ENCODE measurements at places on chromosomes 4 and X. TPM values are rescaled to one million over a fixed set of nuclear protein-coding genes. Genes with fewer than 3 reads are reported as not detected.

The FGG gene
- total RNA-seq = not detected

DNA sequence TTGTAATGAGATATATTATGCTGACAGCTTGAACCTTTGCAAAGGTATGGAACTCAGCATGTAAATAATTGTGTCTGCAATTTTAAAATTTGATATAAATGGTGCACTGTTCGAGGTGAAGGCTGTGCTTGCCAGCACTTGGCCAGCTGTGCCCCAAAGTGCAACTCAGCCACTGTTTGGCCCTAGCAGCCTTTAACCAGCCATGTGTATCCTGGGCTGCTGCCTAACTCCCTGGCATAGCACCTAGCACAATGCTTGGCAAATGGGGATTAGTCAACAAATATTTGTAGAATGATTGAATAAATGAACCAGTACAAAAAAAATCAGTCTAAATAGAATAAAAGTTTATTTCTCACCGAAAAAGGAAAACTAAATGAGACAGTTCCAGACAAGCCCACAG lies 83.8 kb upstream of the ZIC3 start:
- no peak for DNase-seq

GRCh38 chr4:155039162-155039561 lies 169.3 kb upstream of the NPY2R start:
- DNase-seq = no peak

GRCh38 chr4:71415491-71415890 lies 76.7 kb downstream of the SLC4A4 start:
- no peak for DNase-seq

The ADH1C gene
- not detected for total RNA-seq

The GPRASP1 gene
- 97.7 TPM for total RNA-seq

DNA sequence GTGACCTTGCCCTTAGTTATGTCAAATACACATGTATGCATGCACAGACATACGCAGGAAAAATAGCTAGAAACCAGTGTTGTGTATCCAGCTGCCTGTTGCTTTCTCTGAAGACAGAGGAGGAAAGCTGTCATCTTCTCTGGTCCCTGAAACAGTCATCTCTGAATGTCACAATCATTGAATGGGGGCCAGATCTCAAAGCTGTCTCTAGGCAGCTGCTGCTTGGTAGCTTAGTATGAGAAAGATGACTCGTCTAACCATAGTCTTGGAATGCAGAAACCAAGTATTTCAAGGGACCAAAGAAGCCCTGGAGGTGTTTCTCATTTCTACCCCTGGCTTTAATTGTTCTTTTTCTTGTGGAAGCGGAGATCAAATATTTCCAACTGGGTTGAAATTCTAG lies 4.0 kb downstream of the GRIA3 start:
- no peak for DNase-seq

- peak; percentile 28 for DNase-seq
These were observed 131.4 kb downstream of the TRAM1L1 start for GRCh38 chr4:116953947-116954346.

DNA sequence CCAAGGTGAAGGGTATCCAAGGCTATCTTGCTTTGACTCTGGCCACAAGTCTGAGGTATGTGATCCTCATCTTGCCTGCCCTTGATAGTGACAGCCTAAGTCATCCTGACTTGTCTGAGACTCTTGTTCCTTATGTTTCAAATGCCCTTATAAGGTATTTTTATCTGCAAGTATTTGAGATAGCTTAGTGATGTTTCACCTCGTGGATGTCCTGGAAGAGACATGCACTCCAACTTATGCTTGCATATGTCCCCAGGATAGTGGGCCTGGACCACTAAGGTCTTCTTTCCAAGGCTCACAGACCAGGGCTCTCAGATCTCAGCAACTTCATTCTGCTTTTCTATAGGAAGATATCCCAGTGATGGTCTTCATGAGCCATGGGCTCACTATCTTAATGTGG lies 120.5 kb upstream of the WDR1 start:
- DNase-seq = no peak

DNA sequence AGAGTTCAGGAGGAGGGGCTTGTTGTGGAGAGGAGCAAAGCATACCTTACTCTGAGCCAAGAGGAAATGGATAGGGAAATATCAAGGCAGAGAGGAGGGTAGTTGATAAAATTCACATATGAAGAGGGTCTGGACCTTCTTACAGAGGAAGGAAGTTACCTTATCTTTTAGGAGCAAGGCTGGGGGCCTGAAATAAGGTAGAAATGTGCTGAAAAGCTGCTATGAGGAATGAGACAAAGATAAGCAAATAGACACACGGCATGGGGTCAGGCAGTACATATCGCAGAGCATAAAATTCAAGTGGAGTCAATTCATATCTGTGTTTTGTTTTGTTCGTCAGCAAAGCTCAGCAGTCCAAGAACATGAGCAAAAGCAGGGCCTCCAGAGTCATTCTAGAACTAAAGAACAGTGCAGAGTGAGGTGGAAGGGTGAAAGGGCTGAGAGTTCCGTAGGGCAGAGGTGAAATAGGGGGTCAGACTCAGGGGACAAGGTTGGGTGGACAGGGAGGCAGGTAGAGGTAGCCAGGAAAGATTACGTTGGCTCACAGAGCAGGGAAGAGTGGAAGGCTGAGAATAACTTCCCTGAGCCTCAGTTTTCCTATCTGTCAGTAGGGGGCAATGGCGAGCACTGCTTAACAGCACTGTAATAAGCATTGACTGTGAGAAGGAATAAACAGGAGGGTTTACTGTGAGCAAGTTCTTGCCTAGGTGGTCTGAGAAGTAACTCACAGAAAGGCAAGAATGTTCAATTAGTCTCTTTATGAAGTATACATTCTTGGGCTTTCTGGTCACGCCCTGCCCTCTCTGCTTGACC lies 9.2 kb downstream of the VSIG4 start:
- no peak for DNase-seq

- DNase-seq = no peak
These were observed 113.5 kb downstream of the TSPAN5 start for GRCh38 chr4:98544818-98545414.

DNA sequence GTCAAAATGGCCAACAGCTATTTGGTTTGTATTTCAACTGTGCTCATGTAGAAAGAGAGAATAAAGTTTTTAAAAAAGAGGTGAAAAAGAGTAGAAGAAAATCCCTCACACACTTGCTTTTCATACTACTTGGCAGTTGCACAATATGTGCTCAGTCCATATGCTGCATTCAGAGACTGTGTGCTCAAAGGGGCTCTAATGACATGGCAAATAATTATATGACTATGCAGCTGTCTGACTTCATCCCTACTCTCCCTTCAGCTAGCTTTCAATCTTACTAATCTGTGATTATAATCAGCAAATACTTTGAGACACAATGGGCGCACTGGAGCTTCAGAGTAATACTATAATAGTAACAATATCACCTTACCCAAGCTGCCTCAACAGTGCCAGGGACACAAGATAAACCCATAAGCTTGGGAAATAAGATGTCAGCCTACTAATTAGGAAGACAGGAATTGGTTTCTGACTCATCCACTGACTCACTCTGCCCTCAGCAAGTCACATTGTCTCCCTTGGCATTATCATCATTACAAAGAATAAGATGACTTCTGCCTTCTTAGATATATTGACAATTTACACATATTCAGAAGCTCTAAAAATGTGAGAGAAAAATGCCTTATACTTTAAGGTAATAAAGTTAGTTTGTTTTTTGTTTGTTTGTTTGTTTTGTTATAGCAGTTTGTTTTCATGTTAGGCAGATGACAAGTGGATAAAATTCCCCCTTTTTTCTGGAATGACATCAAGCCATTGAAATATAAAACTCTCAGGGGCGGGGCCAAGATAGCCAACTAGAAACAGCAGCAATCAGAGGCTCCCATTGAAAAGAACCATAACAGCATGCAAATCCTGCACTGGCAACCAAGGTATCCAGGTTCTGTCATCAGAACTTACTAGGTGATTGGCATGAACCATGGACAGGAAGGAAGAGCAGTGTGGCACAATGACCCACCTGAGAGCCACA lies 311.6 kb downstream of the FAM133A start:
- no peak for DNase-seq

The TCEAL2 gene
- 74.2 TPM for total RNA-seq

The CT55 gene
- 0.45 TPM for total RNA-seq

The UCP1 gene
- total RNA-seq = not detected

The EMCN gene
- 16.9 TPM for total RNA-seq

The SHOX gene
- 0.11 TPM for total RNA-seq

DNA sequence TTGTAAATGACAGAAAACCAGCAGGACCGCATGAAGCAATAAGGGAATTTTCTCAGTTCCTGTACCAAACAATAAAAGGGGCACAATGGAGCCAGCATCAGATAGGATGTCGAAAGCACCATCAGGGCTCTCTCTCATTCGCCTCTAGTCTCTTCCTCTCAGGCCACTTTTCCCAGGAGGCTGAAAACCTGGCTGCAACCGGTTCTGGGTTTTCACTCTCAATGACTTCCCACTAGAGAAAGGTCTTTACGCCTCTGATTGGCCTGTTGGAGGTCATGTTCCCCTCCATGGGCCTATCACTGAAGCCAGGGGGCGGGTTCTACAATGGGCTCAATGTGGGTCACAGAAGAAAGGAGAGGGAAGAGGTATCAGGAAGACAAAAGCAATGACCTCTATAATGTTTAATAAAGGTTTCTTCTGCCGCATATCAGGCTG lies 29.3 kb downstream of the ZNF827 start:
- DNase-seq = peak; percentile 49

The CSN2 gene
- total RNA-seq = not detected

GRCh38 chr4:55668449-55668848 lies 32.4 kb upstream of the NMU start:
- no peak for DNase-seq

DNA sequence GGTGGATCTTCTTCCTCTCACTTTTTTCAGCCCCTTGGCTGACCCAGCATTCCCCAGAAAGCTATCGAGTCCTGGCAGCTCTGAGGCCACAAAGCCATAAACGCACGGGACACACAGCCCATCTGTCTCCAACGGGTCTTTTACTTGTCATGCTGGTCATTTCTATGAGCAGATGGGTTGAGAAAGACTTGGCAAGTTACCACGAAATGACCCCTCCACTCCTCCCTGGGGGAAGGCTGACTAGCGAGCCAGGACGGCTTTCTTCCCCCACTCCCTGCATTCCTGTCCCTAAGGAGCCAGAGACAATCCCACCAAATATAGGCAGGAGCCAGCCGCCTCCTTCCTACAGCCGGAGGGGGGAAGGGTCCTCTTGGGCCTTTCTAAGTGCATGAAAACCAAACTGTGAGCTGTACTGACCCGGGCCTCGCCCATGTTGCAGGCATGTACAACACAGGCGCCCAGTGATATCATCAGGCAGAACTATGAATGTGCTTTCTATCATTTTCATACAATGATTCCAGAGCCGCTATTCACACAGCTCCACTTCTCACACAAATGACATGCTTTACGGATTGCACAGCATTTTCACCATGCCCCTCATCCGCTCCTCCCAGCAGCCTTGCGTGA lies 28.6 kb downstream of the AFAP1 start:
- no peak for DNase-seq

The CT45A5 gene
- total RNA-seq = not detected

The FSTL5 gene
- total RNA-seq = 13.3 TPM

DNA sequence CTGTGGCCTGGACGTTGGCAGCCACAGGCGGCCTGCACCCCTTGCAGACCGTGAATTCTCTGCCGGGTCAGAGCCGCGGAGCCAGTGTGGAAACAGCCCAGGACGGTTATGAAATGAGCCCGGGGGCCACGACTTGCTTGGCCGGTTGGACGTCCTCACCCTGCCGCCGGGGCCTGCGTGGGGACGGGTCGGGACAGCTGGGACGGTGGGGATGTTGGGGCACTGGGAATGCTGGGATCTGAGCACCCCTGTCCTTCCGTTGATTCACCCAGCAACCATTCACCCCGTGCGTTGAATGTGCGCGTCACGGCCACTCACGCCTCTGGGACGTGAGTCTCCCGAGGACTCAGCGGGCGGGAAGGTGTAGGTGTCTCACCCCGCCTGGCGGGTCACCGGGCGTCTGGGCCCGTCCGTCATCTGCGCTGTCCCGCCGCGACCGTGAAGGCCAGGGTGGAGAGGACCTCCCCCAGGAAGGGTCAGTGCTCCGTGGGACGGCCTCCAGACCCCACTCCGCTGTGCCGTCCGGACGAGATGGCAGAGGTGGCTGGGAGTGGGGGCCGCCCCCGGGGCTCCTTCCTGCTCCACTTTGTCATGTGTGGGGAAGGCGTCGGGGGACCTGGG lies 4.5 kb upstream of the PLCXD1 start:
- peak; percentile 43 for DNase-seq

DNA sequence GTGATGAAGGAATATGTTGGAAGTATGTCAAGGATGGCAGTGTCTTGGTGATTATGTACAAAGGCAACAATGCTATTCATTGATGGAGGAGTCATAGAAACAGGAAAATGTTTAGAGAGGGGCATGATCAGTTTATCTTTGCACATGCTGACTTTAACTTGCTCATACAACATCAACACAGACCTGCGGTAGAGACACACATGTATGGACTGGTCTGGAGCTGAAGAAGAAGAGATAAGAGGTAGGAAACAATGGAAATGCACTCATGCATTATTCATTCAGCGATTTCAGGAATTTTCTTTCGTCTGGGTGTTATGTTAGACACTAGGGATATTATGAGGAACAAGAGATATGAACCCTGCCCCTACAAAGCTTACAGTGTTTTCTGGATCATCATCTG lies 1252.3 kb upstream of the TENM3 start:
- no peak for DNase-seq

The ADAM29 gene
- 0.36 TPM for total RNA-seq

DNA sequence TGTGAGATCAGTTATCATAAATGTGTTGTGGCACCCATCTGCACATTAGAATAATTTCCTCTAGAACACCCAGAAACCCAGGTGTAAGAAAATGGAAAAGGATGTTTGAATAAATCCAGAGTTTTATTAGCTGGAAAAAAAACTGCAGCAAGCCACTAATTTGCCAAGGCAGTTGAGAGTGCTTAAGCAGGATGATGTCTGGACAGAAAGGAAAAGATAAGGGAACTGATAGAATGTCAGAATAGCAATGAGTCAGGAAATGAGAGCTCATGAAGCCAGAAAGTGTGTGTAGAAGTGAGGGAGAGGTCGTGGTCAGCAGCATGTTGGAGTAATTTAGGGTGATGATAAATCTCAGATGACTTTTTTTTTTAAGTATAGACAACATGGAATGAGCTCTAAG lies 15.2 kb upstream of the NEUROG2 start:
- DNase-seq = no peak

GRCh38 chr4:84977396-84977795 lies 10.9 kb upstream of the WDFY3 start:
- no peak for DNase-seq

The SPANXB1 gene
- not detected for total RNA-seq

- DNase-seq = no peak
These were observed 22.3 kb downstream of the APLN start for GRCh38 chrX:129632443-129632842.

GRCh38 chr4:43843501-43843900 lies 605.1 kb downstream of the KCTD8 start:
- no peak for DNase-seq

GRCh38 chr4:168598191-168598590 lies 101.3 kb downstream of the PALLD start:
- DNase-seq = no peak

GRCh38 chr4:149719806-149720205 lies 95.8 kb downstream of the IQCM start:
- no peak for DNase-seq

DNA sequence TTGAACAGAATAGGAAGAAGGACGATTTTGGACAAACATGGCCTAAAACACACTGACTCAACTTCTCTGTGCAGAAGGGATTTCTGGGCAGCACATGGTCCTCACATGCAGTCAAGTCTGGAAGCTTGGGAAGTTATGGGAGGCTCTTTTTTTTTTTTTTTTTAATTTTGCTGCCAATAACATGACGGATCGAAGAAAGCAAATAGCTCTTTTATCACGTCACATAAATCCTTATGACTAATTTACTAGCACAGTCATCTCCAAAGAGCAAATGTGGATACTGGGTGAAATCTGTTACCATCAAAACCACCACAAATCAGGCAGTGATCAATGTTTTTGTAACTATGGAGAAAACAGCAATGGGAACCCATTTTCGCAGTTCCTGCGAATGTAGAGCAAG lies 193.3 kb upstream of the FAM9B start:
- no peak for DNase-seq
